ENCODE measurements at places on chromosomes 13 and 19.

GRCh38 chr13:31846182-31846938 lies 107.0 kb downstream of the RXFP2 start:
- DNase-seq: peak; percentile 48

DNA sequence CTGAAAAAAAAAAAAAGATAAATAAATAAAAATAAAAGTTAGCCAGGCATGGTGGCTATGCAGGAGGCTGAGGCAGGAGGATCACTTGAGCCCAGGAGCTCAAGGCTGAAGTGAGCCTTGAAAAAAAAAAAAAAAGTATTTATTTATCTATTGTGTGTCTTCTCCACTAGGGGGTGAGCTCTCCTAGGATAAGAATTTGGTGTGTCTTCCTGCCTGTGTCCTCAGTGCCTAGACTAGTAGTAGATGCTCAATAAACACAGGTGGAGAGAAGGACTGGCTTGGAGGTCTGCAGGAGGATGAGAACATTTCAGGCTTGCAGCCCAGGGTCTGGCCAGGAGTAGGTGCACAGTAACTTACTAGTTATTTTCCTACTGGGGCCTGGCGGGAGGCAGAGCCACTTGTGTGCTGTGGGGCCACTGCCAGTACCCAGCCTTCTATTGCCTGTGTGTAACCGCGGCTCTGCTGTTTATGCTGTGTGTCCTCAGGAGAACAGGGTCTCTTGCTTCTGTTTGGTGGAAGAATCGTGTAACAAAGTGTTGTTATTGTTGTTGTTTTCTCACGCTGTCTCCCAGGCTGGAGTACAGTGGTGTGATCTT lies 5.4 kb downstream of the LMTK3 start:
- peak; percentile 10 for DNase-seq

- no peak for DNase-seq
These were observed 79.2 kb upstream of the SCEL start for GRCh38 chr13:77456271-77456670.

- DNase-seq: no peak
These were observed 16.3 kb upstream of the TSPAN16 start for GRCh38 chr19:11279505-11280236.

GRCh38 chr13:105365021-105365550 lies 1170.4 kb downstream of the EFNB2 start:
- DNase-seq: no peak

DNA sequence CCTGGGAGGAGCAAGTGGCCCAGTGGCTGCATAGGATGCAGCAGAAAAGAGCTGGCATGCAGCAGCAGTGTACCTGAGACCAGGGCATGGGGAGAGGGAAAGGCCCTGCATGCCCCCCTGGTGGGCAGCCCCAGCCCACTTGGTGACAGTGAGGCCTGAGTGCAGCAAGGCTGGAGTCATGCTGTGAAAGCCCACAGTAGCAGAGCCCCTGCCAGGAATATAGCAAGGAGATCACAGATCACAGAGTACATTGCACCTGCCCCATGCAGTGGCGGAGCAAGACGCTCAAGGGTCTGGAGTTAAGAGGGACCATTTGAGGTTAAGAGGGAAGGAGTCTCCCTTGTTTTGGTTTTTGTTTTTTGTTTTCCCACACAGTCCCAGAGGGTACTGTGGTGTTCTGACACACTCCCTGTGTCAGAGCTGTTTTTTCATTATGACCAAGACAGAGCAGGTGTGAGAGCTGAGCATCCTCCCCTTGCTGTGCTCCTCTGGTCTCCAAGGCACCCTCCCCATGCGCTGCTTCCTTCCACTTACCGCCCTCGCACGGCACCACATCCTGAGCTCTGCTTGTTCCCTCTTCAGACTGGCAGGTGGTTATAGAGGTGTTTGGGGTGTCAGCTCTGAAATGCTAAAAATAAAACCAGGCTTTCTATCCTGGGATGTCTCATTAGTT lies 85.0 kb upstream of the UBL3 start:
- no peak for DNase-seq

- DNase-seq: no peak
These were observed 3.9 kb upstream of the ZNF135 start for GRCh38 chr19:58054901-58055874.

DNA sequence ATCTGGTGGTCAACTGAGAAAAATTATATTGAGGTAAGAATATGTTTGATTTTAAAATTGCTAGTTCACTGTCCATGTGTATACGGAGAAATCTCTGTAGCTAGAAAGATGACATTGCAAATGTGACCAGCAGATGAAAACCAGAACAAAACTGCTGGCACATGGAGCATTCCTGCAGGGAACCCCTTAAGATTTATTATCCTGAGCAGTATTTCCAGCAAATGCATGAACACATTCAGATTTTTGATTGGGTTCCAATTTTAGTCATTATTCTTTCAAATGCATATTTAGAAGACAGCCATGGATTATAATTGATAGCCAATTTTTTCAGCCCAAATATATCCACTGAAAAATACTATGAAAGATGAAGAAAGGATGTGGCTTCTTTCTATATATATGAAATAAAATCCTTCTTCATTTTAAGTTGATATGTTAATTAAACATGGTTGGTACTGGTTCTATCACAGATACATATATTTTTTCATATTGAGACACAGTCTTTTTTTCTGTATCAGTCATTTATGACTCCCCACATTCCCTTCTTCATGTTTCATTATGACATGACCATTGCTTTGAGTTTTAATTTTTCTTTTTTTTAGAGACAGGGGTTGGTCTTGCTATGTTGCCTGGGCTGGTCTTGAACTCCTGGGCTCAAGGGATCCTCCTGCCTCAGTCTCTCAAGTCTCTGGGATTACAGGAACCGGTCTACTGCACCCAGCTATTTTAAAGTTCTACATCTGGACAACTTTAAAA lies 376.5 kb downstream of the KLF12 start:
- no peak for DNase-seq

GRCh38 chr19:44972802-44973201 lies 17.6 kb downstream of the CLPTM1 start:
- DNase-seq: no peak

DNA sequence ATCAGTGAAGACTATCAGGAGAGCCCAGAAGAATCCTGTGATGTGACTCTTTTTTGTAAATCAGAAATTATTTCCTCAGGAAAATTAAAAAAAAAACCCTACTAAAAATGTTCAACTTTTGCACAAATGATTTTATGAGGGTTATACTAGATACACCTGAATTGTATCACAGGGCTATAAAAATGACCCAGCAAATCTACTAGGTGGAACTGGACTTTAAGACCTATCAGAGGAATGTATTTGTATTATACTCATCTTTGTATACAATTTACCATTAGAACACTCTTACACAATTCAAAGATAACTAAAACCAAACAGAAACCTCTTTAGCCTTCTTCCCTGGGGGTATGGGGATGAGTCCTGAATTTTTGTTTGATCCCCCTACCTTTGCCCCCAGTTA lies 7.2 kb downstream of the FBXL3 start:
- no peak for DNase-seq

DNA sequence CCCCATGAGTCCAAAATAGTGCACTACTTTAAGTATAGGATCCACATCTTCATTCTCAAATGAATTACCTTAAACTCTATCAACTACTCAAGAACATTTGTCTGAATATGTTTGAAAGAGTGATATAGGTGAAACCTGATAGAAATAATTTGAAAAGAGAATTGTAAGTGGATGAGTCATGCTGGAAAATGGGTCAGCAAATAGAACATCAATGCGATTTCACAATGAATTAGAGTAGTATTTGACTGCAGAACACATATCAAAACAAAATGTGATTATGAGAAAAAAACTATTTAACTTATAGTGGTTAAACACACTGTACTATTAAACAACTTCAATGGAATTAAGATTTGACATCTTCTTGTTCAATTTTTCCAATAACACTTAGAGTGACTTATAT lies 300.6 kb upstream of the KLHL1 start:
- no peak for DNase-seq

GRCh38 chr13:100495455-100495854 lies 93.1 kb downstream of the GGACT start:
- no peak for DNase-seq

DNA sequence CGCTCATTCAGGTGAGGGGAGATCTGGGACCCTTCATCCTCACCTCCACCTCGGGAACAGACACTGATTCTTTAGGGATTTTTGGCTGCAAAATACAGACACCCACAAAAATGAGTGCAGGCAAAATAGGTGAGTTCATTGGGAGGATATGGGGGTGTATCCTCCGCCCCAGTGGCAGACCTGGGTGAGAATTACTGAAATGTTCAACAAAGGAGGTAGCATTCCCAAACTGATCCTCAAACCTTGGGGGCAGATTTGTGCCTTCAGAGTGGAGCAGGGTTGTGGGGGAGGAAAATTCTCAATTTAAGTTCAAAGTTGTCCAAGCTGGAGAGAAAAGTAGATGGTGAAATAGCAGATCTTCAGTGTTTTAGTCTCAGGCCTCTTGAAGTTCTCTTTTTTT lies 31.3 kb upstream of the SIN3B start:
- DNase-seq: no peak

DNA sequence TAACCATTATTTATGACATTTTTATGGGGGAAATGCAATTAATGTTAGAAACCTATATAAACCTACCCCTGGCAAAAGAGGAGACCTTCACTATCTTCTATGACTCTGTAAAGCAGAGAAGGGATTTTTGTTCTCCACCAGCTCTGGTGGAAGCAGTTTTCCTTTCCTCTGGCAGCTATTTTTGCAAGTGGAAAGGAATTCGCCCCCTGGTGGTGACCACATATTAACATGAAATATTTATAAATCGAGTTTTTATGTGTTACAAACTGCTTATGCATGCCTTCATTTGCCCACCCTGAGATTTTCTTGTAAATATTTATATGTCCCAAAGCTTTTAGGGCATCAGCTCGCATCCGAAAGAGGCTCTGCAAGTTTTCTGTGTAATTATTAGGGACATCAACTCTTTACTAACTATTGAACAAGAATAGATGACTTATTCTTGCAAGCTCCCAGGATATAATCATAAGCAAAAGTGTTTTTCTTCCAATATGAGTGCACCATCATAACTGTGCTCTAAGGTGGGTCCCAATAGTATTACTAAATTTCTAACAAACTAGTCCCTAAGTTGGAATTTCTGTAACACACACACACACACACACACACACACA lies 62.4 kb downstream of the SERTM1 start:
- DNase-seq: peak; percentile 32

GRCh38 chr13:93977986-93978385 lies 501.5 kb downstream of the DCT start:
- DNase-seq: no peak

DNA sequence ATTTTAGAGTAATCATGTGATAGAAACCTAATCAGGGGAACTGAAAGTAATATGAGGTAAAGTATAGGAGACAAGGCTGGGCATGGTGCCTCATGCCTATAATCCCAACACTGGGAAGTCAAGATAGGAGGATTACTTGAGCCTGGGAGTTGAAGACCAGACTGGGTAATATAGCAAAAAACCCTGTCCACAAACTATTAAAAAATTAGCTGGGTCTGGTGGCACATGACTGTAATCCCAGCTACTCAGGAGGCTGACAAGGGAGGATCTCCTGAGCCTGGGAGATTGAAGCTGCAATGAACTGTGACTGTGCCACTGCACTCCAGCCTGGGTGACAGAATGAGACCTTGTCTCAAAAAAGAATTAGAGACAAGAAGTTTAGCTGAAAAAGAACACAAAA lies 469.9 kb downstream of the GPC5 start:
- no peak for DNase-seq

DNA sequence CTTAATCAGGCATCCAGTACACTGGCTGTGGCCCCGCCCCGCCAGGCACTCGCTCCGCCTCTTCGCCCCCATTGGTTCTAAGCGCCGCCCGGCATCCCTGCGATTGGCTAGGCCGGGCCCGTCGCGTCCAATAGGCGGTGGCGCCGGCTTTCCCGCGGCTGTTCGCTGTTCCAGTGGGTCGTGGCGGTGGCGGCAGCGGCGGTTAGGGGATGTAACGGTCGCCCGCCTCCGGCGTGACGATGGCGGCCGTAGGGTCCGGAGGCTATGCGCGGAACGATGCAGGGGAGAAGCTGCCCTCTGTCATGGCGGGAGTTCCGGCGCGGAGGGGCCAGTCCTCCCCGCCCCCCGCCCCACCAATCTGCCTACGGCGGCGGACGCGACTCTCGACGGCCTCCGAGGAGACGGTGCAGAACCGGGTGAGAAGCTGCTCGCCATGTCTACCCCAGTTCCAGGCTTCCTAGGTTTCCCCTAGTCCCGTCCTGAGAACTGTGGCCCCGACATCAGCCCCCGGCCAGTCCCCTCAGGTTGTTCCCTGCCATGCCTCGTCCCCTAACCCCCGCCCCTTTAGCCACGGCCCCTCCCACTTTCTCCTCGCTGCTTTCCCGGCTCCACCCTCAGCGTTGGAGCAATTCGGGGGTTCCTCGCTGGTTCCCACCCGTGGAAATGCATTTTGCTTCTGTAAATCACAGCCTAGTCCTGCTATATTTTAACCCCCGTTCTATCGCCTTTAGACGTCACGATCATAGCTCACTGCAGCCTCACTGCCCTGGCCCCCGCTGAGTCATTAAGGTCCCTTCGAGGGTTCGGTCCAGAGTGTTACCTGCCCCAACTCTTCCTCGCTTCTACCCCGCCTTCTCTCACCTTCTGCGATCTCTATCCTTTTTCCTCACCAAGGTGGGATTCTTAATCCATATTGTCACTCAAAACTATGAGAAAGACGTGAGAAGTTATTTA lies at the start of gene WDR62:
Gene WDR62 (plus strand): TSS at position 165 of the 954 bp plus-strand sequence. CDS start 75 bp downstream, at position 240.
- no peak for DNase-seq

- no peak for DNase-seq
These were observed 6.3 kb upstream of the WTIP start for GRCh38 chr19:34475026-34475974.

Measured in AG09319 (cell line).